ENCODE measurements at places on chromosomes 3 and 15.

DNA sequence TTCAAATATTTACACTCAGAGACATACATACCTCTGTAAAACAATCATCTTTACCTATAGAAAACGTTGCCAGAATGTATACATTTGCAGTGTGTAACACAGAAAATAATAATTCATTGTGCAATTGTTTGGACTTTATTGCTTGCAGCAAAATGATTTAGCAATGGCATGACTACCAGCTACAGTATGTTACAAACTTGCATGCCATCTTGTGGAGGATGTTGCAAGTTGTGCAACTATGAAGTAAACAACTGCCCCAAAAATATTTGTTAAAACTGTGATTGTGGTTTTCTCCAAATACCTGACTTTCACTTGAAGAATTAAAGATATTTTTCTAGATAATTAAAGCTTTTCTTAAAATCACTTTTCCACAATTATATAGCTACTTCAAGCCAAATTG is 27.1 kb upstream of the C3orf49 start:
- DNase-seq, result no peak

DNA sequence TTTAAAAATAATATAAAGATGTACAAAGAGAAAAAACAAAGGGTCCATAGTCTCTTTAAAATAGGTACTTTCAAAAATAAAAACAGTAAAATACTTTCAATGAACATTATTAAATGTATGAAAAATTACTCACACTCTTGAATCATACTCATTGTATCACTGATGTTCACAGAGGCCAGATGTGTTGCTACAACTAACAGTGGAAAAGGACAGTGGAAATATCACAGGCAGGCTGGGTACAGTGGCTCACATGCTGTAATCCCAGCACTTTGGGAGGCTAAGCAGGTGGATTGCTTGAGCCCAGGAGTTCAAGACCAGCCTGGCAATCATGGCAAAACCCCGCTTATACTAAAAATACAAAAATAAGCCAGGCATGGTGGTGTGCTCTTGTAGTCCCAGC is 26.8 kb downstream of the NPHP3 start:
- no peak for DNase-seq

GRCh38 chr3:60536420-60536819 is 714.8 kb downstream of the FHIT start:
- no peak for DNase-seq

DNA sequence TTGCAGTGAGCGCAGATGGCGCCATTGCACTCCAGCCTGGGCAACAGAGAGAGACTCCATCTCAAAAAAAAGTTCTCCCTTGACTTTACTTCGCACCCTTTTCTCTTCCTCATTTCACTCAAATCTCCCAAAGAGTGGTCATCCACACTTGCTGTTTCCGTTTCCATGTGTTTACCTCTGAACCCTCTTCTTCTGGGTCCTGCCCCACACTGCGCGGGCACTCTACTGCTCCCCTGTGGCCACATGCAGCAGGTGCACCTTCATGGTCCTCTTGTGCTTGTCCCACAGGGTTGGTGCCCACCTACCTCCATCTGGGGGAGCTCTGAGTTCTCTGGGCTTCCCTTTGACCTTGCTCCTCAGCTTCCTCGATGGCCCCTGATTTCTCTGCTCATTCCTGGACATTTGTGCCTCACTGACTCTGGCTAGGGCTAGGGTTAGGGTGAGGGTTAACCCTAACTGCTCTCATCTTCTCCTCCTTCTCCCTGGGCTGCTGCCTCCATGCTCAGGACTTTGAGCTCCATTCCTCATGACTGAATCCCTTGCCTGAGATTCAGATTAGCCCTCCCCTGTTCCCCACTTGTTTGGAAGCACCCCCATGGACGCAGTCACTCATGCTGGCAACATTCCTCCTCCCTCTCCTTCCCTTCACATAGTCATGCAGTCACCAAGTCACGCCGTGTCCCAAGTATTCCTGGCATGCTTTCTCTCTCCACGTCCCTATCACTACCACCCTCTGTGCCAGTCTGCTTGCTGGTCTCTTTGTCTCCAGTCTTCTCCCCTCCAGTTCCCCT is 26.6 kb upstream of the KY start:
- DNase-seq, result no peak

GRCh38 chr15:77617476-77618230 is 15.1 kb downstream of the LINGO1 start:
- DNase-seq, result no peak

DNA sequence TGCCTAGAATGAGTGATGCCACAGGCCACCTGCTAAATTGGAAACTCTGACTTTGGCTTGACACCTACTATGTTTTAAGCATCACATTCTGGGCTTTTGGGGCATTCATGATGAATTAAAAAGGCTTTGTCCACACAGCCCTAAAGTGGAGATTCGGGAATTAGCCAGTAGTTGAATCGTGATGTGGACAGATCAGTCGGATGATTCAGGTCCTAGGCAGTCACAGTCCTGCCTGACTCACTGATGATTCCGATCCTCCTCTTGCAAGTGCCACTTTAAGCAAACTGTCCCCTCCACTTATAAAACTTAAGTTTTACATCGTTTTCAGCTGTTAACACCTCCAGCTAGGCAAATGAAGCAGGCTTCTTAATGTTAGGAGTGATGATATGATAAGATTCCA is 75.3 kb downstream of the SYNPR start:
- no peak for DNase-seq

DNA sequence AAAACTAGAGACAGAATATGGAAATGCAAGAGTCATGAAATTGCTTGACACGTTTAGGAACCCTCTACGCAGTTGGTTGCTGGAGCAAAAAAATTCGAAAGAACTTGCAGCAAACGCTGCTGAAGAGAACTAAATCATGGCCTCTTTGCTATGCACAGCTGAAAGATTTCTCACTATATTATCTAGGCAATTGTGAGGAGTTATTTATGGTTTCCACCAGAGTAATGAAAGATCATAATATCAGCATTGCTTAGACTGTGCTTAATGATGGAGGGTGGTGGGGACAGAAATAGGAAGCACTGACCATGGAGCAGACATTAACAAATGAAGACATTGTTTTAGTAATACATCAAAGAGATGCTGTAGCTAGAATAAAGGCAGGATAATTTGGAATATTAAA is 593.4 kb upstream of the ZNF717 start:
- DNase-seq, result no peak

GRCh38 chr15:40380636-40381035 is 1.9 kb upstream of the KNSTRN start:
- DNase-seq, result no peak

GRCh38 chr15:100902436-100903167 is 16.6 kb upstream of the LRRK1 start:
- DNase-seq, result peak; percentile 69

DNA sequence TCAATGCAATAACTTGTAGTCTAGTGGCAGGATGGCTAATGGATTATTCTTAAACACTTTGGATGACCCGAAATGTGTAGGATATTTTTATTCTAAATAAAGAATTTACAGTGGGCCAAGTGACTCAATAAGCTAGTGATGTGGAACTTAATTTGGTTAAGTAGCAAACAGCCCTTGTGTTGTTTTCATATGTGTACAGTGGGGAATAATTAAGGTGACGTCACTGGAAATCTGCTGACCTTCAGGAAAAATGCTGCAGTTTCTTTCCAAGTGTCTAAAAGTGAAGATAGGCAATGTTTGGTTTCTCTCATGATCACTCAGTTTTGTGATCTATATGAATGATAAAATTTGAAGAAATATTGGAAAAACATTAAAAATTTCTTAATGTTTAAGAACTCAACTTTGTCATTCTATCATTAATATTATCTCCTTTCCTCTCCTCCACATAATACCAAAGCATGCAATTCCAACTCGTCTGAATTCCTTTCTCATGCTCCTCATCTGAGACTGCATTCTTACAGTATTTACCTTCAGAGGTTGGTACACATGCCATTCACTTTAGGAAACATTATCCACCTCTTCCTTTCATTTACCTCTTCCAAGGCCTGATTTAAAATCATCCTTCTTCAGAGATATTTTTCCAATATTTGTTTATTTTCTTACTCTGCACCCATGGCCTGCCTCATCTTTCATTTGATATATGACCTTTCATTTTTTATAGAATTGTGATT is 414.6 kb upstream of the ARPP21 start:
- no peak for DNase-seq

DNA sequence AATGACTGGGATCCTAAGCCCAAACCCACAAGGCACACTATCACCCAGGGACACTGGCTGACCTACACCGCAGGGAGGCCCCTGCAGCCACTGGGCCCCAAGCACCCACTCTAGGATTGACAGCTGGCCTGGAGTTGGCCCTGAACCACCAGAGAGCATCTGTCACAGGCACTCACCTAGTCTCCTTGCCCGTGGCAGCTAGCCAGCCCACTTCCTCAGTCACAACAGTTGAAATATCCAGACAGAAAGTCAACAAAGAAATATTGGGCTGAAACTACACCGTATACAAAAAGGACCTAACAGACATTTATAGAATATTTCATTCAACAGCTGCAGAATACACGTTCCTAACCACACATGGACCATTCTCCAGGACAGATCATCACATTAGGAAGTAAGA is 5.2 kb upstream of the SPINK8 start:
- no peak for DNase-seq

DNA sequence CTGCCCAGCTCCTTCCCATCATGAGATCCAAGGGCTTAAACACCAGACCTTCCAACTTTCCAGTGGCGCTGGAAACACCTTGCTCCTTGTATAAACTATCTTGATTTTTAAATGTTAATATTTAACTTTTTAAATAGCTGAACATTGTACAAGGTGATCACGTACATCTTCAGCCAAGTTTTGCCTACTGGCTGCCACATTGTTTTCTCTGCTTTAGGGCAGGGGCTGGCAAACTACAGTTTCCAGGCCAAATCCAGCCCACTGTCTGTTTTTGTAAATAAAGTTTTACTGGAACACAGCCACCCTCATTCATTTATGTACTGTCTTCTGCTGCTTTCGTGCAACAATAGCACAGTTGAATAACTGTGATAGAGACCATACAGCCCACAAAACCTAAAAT is 27.6 kb upstream of the FOXP1 start:
- no peak for DNase-seq

GRCh38 chr15:36428102-36428845 is 151.2 kb upstream of the CDIN1 start:
- peak; percentile 98 for DNase-seq

DNA sequence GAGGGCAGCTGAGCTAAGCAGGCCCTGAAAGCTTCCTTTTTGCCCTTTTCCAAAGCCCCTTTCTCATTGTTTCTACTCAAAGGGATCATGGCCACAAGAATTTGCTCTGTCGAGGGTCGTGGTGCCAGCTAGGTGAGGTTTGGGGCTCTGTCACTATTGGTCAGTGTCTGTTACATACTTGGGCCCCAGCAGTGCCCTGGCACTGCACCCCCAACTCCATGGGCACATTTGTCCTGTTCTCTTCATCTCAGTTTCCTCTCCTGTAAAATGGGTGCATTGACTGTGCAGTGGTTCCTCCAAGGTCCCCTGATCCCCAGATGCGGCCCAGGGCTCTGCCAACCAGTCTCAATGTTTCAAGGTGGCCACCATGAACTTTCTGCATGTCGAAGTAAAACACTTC is 62.1 kb downstream of the SLC6A6 start:
- DNase-seq, result no peak

- DNase-seq, result no peak
Measured at GRCh38 chr15:92787116-92787515, 113.0 kb upstream of the CHD2 start.

DNA sequence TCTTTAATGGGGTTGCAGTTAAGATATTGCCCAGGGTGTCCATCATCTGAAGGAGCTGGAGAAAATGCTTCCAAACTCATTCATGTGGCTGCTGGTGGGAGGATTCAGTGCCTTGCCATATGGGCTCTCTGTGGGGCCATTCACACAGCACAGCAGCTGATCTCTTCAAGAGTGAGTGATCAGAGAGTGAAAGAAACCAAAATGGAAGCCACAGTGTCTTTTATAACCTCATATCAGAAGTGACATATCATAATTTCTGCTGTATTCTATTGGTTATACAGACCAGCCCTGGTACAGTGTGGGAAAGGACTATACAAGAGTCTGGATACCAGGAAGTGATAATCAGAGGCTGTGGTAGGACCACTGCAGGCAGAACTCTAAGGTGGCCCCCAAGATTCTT is 33.6 kb downstream of the HHLA2 start:
- no peak for DNase-seq

DNA sequence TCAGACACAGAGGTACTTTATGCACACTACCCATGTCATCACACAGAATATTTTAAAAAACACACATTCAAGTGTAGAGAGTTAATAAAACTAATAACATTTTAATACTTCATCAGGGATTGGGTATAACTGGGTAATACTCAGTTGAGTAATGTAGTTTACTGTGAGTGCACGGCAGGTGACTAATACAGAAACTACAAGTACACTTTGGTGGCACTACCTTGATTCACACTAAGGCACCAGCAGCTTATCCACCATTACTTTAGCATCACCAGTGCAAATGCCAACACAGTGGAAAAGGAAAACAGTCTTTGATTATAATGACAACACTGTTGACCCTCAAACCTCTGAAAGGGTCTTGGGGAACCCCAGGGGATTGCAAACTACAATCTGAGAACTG is 33.6 kb downstream of the ZNF280D start:
- DNase-seq, result no peak

GRCh38 chr15:63380151-63380807 is 1.4 kb downstream of the CA12 start:
- no peak for DNase-seq

DNA sequence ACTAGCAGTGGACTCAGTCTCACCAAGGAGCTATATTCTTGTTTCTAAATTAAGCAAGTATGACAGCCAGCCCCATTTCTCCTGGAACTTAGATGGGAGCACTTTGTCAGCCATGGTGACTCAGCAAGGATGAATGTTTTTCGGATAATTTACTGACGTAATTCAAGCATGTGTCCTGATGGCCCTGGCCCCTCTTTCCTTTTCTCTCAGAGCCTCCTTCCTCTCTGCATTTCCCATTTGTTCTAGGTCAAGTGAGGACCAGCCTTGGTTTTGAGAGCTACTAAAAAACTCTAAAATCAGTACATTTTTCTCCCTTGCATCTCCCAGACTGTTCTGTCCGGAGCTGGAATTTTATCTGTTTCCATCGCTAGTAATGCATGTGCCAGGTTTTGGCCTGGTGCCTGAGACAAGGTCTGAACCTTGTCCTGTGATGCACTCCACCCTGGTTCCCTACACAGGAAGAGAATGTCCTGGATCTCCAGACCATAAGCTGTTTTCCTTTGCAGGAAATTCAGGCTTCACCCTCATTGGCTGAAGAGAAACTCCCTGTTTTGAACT is 256.6 kb upstream of the ROPN1 start:
- DNase-seq, result peak; percentile 47

- DNase-seq, result peak; percentile 29
Measured at GRCh38 chr3:23611737-23612295, 193.9 kb upstream of the UBE2E1 start.

GRCh38 chr3:153285982-153286381 is 124.0 kb downstream of the RAP2B start:
- DNase-seq, result no peak

Data from AG04450 (cell line).